ENCODE measurements at places on chromosomes 5 and 9.

DNA sequence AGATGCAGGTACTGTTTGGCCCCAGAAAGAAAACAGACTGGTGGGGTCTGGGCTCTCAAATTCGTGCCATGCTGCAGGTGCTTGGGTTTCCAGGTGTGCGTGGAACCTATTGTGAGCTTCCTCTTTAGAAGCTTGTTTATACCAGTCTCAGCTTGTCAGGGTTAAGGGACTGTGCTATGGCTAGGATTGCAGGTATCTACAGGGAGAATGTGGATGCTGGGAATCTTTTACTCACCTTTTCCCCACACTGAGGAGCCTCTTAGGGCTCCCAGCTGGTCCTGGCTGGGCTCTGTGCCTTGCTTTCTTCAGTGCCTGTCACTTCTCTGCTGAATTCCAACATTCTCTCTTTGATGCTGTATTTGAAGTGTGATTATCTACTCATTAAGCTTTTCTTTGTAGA lies 111.8 kb downstream of the WDR70 start:
- no peak for DNase-seq

DNA sequence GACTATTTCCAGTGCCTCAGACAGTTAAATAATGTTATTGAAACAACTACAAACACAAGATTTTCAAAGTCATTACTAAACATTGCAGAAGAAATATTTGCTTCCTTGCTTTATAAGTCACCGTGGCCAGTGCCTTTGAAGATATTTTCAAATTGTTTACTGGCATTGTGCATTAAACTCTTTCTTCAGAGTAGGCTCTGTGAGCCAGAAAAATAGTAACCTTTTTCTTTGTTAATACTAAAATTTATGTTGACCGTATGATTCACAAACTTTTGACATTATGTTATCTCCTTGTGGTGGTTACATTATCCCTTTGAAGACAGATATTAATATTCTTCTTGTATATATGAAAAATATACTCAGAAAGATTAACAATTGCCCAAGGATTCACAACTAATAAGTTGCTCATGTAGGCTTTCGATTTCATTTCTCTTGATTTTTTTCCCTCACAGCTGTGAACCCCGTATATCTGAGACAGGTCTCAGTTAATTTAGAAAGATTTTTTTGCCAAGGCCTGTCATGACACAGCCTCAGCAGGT lies 140.1 kb downstream of the NR3C1 start:
- no peak for DNase-seq

- DNase-seq = no peak
These were observed 96.6 kb downstream of the DAB2IP start for GRCh38 chr9:121748074-121748473.

- DNase-seq = no peak
These were observed 80.0 kb upstream of the SNX2 start for GRCh38 chr5:122694884-122695283.

- no peak for DNase-seq
These were observed 14.1 kb downstream of the CRB2 start for GRCh38 chr9:123370108-123370507.

DNA sequence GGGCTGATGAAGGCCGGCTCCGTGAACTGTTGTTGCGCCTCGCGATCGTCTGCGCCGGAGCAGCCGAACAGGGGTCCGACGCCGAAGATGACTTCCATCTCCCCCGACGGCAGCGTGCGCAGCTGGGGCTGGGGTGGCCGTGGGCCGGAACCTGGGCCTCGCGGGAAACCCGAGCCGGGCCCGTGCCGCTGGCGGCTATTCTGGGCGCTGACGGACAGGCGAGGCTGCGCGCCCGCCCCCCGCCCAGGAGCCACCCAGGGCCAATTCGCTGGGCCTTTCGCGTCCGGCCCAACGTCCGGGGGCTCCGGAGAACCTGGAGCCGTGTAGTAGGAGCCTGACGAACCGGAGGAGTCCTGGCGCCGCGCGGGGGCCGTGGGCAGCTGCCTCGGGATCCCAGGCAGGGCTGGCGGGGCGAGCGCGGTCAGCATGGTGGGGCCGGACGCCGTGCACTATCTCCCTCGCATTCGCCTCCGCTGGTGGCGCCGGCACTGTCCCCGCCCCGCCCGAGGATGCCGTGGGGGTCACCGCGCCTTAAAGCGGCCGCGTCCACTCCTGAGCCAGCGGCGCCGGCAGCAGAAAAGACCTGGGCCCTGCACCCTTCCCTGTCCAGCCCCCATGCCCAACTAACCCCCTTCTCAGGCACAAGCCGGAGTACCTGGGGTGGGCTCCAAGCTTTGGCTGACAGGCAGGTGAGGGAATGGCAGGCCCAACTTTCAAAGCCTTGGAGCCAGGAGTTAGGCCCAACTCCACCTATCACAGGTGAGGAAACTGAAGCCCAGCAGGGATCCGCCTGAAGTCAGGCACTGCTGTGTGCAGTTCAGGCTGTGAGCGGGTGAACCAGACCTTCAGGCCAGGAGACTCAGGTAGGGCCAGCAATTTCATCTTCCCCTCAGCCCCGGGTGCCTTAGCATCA lies at the start of gene PROB1:
TSS of gene PROB1 (minus strand) at position 451 of the 913 bp plus-strand sequence. CDS start at position 428, 23 bp downstream.
- DNase-seq = no peak

- no peak for DNase-seq
These were observed 430.9 kb downstream of the IRX2 start for GRCh38 chr5:2320611-2321010.

DNA sequence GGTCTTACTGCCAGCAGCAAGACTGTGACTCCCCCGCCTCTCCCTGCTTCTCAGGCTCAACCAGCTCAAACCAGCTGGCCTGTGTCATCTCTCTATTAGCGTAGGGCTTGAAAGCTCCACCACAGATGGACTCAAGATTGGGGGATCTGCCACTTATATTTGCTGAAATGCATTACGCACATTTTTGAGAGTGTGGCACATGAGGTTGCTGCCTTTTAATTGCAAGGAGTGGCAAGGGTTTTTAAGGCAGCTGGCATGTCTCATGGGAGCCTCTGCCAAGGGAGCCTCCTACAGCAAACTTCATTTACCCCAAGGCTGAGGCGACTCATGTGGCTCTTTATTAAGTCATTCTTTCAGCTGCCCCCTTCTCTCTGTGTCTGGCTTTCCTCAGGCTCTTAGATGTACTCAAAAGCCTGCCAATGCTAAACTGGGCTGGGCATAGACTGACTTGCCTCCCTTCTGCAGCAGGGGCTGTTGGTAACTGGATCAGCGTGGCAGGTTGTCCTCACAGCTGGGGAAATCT lies 219.3 kb downstream of the SMARCA2 start:
- no peak for DNase-seq

DNA sequence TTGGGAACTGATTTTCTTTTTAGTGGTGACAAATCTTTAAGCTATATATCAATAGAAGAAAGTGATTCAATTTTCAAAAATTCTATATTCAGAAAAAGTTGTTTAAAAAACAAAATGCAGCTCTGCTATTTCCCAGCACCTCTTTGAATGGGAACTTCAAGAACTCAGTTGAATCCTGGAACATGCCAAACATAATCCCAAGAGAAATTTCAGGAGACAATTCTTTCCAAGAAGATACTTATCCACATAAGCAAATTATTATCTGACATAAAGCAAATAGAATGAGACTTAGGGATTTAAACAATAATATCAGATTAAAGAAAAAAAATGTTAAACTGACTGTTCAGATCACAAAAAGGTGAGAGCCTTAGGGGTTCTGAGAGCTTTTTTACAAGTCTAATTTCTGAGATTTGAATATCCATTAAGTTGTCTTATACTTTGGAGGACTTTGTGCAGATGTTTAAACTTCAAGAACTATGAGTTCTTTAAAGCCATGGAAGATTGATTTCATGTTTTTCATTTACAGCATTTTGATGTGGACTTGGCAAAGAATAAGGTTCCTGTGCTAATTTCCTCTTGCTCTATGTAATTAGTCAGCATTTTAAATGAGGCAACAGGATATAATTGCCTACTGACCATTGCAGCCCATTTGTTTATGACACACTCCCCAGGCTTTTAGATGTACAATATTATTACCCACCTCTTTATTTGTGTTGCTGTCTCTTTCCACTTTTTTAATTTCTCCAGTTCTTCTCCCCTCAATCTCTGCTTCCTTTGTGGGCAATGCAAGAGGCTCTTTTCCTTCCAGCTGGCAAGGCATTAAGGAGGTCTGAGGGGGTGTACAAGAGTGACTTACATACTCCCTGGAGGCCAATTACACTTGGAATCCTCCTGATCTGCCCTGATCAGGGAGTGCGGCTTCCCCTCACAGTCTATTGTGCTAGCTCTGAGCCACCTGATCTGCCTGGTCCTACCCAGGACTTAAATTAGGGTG lies 419.1 kb downstream of the NR2F1-AS1 start:
- DNase-seq = no peak

DNA sequence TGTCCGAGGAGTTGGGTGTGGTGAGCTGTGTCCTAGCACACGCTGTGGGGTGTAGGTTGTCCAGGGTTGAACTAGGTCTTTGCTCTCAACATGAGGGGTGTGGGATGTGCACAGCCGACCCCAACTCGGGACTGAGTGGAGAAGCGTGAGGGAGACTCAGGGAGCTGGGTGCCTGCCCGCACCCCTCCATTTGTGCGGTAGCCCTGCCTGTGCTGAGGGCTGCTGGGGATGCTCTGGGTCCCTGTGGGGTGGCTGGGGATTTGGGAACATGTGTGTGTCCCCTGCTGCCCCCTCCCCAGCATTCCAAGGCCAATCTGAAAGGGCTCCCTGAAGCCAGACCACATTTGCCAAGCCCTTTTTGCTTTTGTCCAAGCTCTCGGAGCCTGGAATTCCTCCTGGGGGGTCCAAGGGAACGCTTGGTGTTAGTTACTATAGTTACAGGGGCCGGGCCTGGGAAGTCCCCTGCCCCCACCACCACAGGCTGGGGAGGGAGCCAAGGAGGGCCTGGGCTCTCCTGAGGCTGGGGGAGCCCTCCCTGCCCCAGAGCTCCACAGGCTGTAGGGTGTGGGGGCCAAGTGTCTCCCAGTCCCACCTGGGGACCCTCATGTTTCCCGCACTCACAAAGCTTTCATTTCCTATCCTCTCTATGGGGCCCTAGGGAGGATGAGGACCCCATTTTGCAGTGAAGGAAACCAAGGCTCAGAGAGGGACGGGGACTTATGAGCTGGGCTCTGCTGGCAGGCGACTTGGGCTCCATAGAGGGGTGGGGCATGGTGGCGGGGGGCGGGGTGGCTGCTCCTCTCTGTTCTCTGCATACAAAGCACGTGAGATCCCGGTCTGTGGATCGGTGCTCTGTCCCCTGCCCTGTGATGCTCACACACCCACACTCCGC lies 1.1 kb downstream of the CRB2 start:
- DNase-seq = no peak

DNA sequence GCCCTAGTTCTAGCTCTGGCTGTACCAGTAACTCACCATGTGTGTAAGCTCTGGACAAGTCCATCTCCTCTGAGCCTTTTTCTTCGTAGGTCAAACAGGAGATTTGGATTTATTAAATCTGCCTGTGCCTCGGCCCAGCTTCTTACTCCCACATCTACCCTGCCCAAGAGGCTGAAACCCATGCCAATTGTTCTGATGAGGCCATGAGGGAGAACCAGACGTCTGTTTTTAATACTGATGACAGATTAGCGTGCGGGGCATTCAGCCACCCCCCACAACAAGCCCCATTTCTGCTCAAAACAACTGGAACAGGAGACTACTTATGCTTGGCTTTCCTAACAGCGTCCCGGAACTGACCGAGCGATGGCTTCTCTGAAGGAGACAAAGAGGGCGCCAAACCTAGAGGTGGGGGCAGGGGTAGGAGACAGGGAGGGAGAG lies 81.2 kb upstream of the TRIM32 start:
- no peak for DNase-seq

DNA sequence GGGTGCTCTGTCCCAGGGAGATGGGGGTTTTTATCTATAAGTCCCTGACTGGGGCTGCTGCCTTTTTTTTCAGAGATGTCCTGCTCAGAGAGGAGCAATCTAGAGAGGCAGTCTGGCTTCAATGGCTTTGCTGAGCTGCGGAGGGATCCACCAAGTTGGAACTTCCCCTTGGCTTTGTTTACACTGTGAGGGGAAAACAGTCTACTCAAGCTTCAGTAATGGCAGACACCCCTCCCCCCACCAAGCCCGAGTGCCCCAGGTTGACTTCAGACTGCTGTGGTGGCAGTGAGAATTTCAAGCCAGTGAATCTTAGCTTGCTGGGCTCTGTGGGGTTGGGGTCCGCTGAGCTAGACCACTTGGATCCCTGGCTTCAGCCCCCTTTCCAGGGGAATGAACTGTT lies 375.8 kb downstream of the RAB3C start:
- DNase-seq = no peak

DNA sequence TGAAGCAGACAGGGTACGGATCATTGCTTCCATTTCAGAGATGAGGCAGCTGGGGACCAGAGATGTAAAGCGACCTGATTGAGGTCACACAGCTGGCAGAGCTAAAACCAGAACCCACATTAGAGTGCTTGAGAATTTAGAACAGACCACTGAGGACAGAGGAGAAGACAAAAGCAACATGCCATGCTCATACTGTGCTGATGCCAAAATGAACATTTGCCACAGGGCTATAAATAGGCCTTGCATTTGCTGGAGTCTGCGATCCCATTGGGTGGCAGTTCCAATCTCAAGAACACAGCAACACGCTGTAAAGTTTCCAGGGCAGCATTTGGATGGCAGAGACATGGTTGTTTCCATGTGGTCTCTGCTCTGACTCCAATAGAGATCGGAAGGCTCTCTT lies 222.4 kb upstream of the TBC1D2 start:
- DNase-seq = no peak

DNA sequence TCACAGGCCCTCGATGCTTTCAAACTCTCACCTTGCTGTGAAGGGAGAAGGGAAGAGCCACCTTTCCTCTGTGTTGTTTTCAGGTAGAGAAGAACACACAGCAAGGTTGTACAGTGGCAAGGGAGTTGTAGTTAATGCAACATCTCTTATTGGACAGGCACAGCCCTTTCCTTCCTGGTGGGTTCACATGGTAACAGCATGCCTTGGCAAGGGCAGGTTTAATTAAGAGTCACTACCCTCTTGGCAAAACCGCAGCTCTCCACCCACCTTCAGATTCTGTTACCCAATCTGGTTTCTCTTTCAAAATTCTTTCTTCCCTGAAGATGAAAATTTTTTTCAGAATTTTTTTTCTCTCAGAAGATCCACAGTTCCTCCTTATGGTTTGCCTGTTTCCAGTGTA lies 253.1 kb downstream of the TLR4 start:
- DNase-seq = no peak

GRCh38 chr5:7393921-7394799 lies 1.8 kb upstream of the ADCY2 start:
- no peak for DNase-seq

Data from T-helper 17 cell (primary cell).